ENCODE measurements at places on chromosomes 7 and 10.

GRCh38 chr10:15196021-15196834 lies 27.7 kb upstream of the NMT2 start:
- no peak for DNase-seq

DNA sequence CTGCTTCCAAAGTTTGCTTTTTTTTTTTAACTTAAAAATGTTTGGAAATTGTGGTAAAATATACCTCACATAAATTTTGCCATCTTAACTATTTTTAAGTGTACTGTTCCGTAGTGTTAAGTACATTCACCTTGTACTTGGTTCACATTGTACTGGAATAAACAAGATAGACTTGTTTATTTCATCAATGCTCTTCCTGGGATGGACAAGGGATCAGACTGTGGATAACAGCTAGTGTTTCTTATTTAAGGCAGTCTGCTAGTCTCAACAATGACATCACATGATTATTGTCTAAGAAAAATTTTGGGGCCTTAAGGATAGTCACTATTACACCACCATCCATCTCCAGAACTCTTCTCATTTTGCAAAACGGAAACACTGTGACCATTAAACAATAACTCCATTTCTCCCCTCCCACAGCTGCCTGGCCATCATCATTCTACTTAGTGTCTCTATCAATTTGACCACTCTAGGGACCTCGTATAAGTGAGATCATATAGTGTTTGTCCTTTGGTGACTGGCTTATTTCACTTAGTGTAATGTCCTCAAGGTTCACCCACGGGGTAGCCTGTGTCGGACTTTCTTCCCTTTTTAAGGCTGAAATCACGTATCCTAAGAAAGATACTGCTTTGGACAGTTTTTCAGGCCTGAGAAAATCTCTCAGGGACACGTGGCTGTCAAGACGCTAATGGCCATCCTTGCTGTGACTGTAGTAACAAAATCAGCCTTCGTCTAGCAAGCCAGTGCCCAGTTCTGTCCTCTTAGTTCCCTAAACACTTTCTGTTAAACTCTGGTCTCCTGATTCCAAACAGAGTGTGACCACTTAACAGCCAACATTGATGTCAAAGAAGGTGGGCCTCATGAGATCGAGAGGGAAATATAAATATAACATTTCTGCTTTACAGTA lies 305.2 kb downstream of the FRMD4A start:
- no peak for DNase-seq

DNA sequence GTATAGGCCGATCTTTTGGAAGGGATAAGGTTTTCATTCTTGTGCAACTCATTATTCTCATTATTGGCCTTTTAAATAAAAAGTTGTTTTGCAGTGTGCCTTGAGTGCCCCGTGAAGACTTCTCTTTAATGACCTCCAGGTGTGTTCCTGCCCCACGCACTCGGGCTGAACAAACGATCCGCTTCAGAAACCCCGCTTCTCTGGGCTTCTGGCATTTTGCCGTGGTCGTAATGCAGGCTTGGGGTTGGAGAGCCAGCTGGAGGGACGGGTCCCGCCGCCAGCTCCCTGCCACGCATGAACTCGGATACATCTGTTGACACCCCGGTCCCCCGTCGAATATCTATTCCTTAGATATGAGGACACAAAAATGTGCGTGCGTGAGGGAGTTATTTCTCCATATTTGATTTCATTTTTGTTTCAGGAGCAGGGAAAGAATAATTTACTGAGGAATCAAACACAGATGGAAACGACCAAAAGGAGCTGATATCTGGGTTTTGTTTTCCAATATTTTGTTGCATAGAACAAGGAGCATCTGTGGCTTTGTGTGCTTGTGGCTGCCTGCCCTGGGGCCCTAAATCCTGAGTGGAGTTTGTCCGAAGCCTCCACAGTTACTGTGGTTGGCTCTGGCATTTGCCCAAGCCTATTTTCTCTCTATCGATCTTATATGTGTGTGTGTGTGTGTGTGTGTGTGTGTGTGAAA lies 17.0 kb upstream of the TTYH3 start:
- DNase-seq, result no peak

DNA sequence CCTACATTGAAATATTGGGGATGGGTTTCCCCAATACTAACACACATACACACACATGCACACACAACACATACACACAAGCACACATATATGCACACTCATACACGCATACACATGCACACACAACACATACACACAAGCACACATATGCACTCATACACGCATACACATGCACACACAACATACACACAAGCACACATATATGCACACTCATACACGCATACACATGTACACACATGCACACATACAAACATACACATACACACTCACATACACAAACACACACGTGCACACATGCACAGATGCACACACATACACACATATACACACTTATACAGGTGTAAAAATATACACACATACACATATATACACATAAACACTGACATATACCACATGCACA lies 127.4 kb upstream of the C7orf33 start:
- DNase-seq, result no peak

GRCh38 chr7:76338298-76339084 lies 20.3 kb downstream of the YWHAG start:
- DNase-seq, result no peak

- DNase-seq, result no peak
These were observed 12.4 kb downstream of the CPA5 start for GRCh38 chr7:130356876-130357611.

GRCh38 chr10:94630017-94630688 lies 53.4 kb upstream of the CYP2C18 start:
- DNase-seq, result peak; percentile 16
